ENCODE measurements at places on chromosomes 11 and 22.

- DNase-seq, result peak; percentile 10
Observed at GRCh38 chr22:26550498-26551033, 38.3 kb upstream of the TFIP11 start.

DNA sequence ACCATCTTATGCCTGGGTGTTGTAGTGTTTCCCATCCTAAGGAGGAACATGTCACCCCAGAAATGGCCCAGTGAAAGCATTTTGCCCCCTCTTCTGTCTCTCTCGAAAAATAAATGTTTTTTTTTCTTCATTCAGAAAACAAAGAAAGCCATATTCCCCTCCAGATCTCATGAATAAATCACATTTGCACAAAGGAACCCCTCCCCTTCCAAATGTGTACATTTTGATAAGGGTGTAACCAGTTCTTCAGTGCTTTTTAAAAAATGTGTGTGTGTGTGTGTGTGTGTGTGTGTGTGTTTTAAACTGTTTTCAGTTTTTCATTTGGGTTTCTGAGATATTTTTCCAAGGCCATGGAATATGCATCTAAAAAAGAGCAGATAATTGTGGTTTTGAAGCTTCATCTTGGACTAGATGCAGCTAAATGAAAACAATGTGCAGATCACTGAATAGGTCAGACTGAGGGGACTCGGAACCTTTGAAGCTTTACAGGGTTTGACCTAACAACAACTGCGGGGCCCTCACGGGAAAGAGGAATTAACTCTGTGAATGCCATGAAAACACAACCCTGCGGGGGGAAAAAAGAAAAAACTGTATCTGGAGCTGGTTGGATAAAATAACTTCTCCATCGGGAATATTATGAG is 76.4 kb downstream of the YAP1 start:
- DNase-seq, result no peak

- DNase-seq, result no peak
Observed at GRCh38 chr11:45154276-45154675, 7.8 kb downstream of the PRDM11 start.

- DNase-seq, result no peak
Observed at GRCh38 chr11:2569321-2569721, 124.5 kb downstream of the KCNQ1 start.

- no peak for DNase-seq
Observed at GRCh38 chr11:119236490-119236889, 30.4 kb downstream of the CBL start.

- peak; percentile 15 for DNase-seq
Observed at GRCh38 chr11:18203723-18204122, 31.1 kb downstream of the MRGPRX4 start.
